ENCODE measurements at places on chromosomes 4 and X.

GRCh38 chr4:15005474-15006115, 3.3 kb downstream of the CPEB2 start:
- no peak for DNase-seq

GRCh38 chr4:94274912-94275311, 67.2 kb downstream of the SMARCAD1 start:
- DNase-seq, result no peak

DNA sequence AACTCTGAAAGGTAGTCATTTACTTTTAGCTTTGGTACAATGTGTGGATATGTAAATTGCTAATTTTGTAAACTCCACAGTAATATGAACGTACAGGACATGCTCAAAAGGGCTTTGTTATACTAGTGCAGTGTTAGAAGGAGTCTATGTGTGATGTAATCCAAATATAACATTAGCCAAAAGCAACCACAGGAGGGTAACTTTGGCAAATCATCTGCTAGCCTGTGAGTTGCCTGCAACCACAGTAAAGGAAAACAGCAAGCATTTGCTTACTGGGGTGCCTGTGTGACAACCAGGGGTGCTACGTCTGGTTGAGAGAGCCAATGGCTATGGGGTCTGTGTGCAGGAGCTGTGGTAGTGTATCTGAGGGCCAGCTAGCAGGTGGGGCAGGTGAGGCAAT, 245.8 kb downstream of the ADAMTS3 start:
- DNase-seq, result no peak

- DNase-seq, result no peak
Measured at GRCh38 chr4:25427871-25428270, 50.8 kb downstream of the ANAPC4 start.

DNA sequence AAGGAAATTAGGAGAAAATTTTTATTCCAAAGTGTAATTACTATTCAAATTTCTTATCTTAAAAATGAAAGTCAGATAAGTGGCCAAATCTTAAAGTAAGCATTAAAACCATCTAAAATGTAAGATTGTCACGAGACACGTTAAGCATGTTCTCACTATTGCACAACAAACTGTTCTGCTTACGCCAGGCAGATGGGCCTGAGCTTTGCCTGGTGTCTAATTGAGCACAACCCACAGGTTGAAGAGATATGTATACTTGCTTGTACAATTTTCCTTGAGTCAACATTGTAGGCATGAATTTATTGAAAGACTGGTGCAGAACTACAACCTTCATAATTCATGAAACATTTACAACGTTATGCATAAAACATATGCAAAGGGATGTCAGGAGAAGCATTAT, 3.9 kb downstream of the RNF128 start:
- DNase-seq, result no peak

All from activated CD4-positive, alpha-beta T cell treated with anti-CD3 and anti-CD28 coated beads for 1 hour (primary cell).